ENCODE measurements at places on chromosomes 12 and 14.
A peak's percentile ranks its signal among the peaks of the same experiment; 100 is the strongest.

DNA sequence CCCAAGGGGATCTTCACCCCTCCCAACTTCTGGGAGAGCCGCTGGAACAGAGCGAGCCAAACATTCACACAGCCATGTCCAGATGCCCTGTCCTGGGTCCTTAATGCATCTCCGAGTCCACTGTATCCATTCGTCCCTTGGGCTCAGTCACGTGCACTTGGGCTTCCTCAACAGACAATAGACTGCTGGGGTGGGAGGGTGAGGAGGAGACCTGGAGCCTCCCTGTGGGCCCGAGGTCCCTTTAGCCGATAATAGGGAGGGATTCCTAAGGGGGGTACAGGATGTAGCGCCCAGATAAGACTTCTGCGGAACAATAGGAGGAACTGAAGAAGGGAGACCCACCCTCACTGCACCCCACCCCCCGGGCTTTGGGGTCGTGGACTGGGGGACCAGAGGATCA is 6.7 kb downstream of the ARHGEF25 start:
- DNase-seq = no peak

- no peak for DNase-seq
Observed at GRCh38 chr14:58788655-58789503, 151.1 kb downstream of the DACT1 start.

- no peak for DNase-seq
Observed at GRCh38 chr12:71685312-71685906, 473 bp upstream of the TMEM19 start.

DNA sequence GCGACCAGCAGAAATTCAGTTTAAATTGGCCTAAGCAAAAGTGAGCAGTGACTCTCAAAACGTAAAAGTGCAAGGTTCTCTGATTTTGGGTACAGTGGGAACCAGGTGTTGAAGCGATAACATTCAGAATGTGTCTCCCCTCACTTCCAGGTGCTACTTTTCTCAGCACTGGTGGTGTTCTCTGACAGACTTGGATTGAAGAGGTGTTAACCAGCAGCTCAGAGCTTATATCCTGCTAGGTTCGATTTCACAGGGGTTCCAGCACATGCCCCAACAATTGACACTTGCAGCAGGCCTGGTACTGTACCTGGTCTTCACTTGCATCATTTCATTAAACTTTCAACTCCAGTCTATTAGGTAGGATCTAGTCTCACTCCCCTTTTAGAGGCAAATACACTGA is 680.2 kb downstream of the VRK1 start:
- no peak for DNase-seq

- DNase-seq = no peak
Observed at GRCh38 chr12:102050660-102051430, 10.9 kb downstream of the WASHC3 start.

DNA sequence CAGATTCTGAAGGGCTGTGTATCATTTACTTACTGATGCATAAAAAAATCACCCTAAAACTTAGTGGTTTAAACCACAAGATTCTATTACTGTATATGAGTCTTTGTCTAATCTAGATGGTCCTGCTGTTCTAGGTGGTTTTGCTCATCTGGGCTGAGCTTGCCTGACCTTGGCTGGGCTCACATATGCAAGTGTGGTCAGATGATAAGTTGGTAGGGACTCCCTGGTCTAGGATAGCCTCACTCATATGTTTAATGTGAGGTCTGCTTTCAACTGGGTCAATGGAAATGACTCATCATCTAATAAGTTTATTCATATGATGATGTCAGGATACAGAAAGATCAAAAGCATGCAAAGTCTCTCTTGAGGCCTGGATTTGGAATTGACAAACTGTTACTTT is 887.8 kb downstream of the TRHDE start:
- no peak for DNase-seq

- DNase-seq = no peak
Observed at GRCh38 chr14:84894254-84894653, 635.7 kb upstream of the FLRT2 start.

DNA sequence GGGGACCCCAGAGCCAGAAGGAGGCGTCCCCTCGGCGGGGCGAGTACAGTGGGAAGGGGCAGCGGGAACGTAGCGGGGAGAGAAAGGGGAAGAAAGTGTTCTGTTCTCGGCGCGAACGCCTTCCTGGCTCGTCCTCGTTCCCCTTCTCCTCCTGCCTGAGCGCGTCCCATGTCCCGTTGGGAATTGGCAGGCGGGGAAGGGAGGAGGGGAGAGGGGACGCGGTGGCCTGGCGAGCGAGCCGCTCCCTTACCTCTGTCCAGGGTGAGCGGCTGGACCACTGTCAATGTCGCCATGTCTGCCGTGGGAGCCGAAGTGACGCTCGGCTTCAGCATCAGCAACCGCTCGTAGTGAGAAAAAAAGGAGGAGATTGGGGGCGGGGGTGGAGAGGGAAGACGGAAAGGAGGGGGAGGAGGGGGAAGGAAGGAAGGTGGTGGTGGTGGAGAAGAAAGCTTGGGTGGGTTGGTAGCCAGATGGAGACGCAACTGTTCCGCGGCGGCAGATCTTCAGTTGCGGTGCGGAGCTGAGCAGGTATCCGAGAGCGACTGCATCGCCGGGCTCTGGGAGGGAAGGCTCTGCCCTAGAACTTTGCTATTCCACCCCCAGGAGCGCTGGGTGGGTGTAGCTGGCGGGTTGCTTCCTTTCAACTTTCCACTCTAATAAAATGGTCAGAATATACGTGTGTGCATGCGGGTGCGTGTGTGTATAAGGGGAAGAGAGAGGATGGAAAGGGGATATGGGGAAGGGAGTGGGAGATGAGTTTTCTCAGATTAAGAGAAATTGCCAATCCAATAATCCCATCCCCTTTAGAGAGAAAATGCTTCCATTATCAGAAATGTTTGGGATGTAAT is at the start of gene LIN7A:
Gene LIN7A (minus strand): TSS at position 544 of the 848 bp plus-strand sequence. CDS start 212 bp downstream, at position 332.
- DNase-seq = peak; percentile 36

GRCh38 chr12:43812057-43812456 is 5.9 kb upstream of the TWF1 start:
- DNase-seq = no peak

- DNase-seq = no peak
Observed at GRCh38 chr12:108734200-108734906, 3.0 kb upstream of the CORO1C start.

- DNase-seq = no peak
Observed at GRCh38 chr14:34450542-34450915, 11.5 kb downstream of the SPTSSA start.

DNA sequence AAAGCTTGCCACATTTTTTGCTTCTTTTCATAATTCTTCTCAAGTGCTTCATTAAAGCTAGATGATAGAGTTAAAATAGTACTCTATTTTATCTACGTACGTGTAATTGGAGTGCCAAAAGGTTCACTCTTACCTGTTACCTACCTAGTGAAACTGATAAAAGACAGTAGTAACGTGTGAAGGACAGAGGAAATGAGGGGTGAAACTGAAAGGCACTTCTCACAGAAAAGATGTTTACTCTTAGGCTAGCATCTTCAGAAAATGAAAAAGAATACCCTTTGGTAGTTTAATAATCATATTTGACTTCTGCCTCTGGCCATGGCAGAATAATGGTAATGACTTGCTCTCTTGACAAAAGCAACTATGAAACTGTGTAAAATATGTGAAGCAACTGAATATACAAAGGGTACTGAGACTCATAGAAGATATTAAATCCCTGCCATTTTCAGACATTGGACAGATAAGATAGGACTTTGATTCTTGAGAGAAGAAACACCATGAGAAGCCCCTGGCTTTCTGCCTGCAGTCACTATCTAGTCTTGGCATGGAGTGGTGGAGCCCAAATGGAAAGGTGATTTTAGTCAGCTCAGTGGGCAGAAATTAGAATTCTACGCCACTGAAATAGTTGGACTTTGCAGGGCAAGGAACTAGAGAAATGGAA is 6.3 kb upstream of the EVL start:
- DNase-seq = no peak
